ENCODE measurements at places on chromosomes 12 and 14. TPM values are rescaled to one million over a fixed set of nuclear protein-coding genes. Genes with fewer than 3 reads are reported as not detected.
A peak's percentile ranks its signal among the peaks of the same experiment; 100 is the strongest.

Gene RNF31
- 103 TPM for total RNA-seq

Gene ACOT2
- 54.4 TPM for total RNA-seq

Gene SLC38A4
- not detected for total RNA-seq

Gene MAP1LC3B2
- total RNA-seq, result 0.81 TPM

Gene SSPN
- total RNA-seq, result 5.9 TPM

Gene TMEM52B
- under 0.01 TPM for total RNA-seq

Gene ZDHHC22
- not detected for total RNA-seq

Gene HHIPL1
- under 0.01 TPM for total RNA-seq

DNA sequence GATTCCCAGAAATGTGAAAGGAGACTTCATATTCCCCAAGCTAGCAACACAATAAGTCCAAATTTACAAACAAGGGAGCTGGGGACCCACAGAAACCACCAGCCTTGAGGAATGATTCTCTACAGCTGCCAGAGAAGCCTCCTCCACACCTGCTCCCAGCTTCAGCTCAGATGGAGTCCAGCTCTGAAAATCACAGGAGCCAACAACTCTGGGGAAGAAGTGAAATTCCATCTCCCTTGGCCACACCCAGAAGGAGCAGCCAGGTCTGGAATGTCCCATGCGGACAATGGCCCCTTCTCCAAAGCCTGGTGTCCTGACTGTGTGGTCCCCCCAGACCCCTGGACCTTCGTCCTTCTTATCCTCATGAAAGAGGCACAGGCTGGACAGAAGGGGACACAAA, 45.4 kb downstream of the SYNE3 start:
- DNase-seq, result no peak

GRCh38 chr12:124335426-124336183, 40.7 kb downstream of the RFLNA start:
- DNase-seq, result no peak

DNA sequence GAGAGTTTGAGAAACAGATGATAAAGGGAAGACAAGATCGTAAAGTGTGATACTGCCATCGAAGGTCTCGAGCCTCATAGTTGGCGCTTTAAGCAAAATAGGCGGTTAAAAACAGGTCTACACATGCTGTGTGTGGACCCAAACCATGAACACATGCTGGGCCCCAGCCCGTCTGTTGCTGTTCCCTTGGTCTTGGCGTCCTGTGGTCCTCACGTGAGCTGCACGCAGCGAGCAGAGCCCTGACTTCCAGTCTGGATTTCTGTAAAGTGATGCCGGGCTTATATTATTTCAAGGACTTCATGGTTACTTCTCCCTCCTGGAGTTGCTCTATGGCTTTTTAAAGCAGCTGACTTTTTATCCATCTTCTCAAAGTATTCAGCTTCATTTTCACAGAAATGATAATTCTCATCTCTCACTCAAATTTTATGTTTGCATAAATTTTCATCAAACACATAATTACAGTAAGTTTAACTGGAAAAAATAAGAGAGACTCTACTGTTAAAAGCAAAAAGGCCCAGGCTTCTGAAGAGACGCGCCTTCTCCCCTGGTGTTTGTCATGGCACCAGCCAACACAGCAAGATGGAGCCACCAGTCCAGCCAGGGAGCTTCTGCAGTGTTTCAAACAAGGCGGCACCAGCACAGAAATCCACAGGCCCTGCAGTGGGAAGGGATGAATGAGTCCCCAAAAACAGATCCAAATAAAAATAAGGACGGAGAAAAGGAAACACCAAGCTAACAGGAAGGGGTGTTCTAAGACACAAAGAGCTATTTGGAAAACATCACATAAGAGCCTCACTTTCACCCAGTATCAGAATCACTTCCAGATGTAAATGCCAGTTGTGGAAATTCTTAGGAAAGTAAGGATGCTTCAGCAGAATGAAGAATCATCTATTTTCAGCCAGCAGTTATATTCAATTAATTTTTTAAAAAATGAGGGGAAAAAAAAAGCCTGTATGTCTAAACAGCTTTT, 24.9 kb downstream of the SFSWAP start:
- no peak for DNase-seq

DNA sequence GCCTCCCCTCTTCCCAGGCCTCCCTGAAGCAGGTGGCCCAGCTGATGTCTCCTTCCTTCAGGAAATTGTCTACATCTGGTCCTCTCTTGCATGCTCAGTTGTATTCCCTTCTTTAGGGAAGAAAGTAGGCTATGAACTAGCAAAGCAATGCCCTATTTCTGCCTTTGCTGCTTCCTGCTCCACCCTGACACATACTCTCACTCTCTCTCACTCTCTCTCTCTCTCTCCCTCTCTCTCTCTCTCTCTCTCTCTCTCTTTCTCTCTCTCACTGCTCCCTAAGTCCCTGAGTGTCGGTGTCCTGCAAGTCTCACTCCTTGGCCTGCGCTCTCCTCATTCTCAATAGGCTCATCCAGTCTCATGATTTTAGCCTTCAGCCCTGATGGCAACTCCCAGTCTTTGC, 19.4 kb upstream of the PARP11 start:
- DNase-seq, result no peak

DNA sequence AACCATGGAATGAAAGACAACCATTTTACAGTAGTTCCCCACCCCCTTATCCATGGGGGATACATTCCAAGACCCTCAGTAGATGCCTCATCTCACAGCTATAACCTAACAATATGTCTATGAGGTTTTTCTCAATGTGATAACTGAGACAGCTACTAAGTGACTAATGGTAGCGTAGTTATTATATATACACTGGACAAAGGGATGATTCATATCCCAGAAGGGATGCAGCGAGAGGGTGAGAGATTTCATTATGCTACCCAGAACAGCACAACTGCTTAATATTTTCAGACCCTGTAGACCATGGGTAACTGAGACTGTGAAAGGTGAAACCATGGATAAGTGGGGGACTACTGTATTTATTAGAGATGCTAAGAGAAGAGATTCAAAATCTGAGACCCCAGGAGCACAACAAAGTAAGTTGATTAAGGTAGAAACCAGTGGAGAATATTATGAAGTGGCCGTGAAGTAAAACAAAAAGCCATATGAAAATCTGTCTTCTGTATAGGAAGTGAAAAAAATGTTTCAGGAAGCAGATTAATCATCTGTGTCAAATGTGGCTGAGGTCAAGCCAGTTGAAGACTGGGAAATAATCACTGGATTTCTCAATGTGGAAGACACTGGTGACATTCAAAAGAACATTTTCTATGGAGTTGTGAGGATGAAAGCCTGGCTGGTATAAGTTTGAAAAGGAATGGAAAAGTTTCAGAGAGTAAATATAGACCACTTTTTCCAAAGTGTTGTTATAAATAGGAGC, 77.2 kb downstream of the RPL10L start:
- peak; percentile 26 for DNase-seq

GRCh38 chr14:94867946-94868771, 98.2 kb upstream of the GSC start:
- no peak for DNase-seq

- no peak for DNase-seq
Observed at GRCh38 chr14:29709490-29709889, 218.2 kb downstream of the PRKD1 start.

DNA sequence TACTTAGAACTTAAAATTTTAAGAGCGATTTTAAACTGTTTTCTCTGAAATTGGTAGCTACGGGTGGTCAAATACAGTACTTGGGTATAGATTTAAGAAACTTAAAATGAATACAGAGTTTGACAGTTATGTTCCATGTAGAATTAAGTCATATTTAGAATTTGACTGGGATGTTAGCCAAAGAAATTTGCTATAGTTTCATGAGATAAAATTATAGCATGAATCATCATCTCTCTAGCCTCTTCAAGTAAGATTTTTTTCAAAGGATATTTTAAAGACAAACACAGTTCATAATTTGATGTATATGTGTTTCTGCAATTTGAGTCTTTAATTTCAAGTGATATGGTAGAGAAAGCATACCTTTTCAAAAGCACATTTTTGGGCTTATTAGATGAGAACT, 41.0 kb downstream of the ZCRB1 start:
- no peak for DNase-seq

DNA sequence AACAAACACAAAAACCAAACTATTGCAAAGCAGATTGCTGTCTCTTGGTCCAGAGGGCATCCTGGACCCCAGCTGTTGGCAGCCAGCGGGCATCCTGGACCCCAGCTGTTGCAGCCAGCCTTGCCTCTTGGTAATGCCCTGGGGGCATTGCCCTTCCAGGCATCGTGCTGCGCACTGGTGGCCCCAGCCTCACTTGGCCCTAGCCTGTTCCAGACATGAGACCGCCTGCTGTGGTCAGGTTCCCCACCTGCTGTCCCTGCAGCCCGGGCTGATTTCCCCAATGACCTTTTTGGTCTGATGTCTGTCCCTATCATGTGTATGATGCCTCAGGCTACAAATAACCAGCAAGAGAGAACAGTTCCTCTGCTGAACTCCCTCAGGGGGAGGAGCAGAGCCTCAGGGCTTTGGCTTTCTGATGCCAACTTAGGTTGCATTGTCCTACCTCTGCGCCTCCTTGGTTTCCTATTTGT, 20.8 kb downstream of the MLXIP start:
- DNase-seq, result no peak

- DNase-seq, result peak; percentile 43
Observed at GRCh38 chr14:77212943-77213678, 31.5 kb downstream of the TMEM63C start.

DNA sequence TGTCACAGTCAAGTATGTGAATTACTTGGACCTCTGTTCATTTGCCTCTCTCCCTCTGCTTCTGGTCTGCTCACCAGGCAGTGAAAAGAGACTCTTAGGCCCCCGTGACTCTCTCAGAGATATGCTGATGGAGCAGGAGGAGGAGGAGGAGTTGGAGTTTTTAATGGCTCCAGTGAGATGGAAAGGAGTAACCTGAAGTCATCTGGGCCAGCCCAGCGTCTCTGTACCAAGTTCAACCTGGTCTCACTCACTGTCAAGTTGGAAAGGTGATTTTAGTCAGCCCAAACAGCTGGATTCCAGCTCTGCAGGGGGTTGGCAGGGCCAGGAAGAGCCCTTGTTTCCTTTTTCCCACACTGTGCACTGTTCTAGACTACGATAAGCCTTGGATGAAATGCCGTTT, 48.6 kb downstream of the SH2B3 start:
- DNase-seq, result no peak

DNA sequence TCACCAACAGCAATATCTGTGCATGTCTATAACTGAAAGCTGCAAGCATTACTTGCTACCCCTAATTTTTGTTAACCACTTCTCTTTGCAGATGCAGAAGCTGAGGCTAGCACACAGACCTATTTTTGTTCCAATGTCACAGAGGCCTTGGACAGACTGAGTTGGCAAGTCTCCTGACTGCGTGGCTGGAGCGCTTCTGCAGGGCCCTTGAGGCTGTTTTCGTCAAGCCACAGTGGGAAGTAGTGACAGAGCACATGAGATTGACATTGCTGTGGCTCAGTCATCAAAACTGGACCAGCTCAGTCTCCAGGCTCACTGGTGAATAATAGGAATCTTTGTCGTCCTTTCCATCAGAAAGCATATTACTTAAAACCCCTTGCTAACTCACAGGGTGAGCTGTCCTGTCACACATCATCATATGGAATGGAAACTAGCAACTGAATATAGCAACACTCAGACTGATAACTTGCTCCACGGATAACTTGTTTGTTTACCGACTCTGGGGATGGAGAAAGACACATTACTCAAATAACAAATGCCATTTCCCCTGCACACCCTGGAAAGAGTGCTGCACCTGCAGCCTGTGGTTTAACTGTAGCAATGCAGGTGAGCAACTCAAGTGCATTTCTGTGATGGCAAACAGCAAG, 43.6 kb upstream of the DDX11 start:
- no peak for DNase-seq

DNA sequence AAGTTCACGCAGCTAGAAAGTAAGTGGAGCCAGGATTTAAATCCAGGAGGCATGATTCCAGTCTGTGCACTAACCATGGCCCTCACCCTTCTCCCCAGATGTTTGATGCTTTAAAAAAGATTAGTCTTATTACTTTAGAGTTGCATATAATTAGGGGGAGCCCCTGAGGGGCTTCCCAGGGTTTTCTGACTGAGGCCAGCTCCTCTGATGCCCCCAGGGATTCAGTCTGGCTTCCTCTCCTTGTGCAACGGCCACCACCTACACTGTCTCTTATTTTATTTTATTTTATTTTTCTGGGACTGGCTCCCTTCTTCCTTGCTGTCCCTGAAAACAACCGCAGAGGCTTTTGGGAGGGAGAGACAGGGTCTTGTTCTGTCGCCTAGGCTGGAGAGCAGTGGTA, 22.6 kb downstream of the CLSTN3 start:
- no peak for DNase-seq

- no peak for DNase-seq
Observed at GRCh38 chr14:95046711-95047681, 110.3 kb downstream of the DICER1 start.

DNA sequence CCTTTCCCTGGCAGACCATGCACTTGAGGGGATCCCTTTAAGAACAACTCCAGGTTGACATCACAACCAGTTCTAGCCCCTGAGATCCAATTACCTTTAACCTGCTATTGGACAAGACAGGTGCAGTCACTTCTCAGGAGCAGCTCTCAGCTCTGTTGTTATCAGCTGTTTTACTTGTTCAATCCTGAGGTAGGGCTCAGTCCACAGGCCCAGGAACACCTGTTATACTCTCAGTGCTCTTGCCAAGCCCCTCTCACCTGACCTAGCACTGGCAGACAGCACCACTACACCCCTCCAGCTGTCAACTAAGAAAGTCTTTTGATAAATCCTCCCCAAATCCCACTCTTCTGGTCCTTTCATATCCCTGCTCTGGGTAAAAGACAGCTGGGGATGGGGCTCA, 163.9 kb upstream of the TMTC2 start:
- no peak for DNase-seq
